Pancreas (tissue), 10 donors: ENCODE measurements at places on chromosomes 12 and 14. TPM values are rescaled to one million over a fixed set of nuclear protein-coding genes. Genes with fewer than 3 reads are reported as not detected.

Gene CATSPERB
- 23.8 TPM for total RNA-seq

Gene LRIG3
- 29.1 TPM for total RNA-seq

Gene CCDC177
- not detected for total RNA-seq

Gene PLEK2
- 6.4 TPM for total RNA-seq

Gene HPD
- total RNA-seq, result 2.3 TPM

Gene NXPH4
- total RNA-seq, result 3.3 TPM

Gene SPIC
- not detected for total RNA-seq

Gene PTHLH
- total RNA-seq, result 0.09 TPM

Gene VPS33A
- 12.0 TPM for total RNA-seq

Gene ATP2B1
- total RNA-seq, result 19.3 TPM

Gene BCL2L2
- 27.5 TPM for total RNA-seq

Gene KRT1
- not detected for total RNA-seq
